Amniotic epithelial cell (primary cell): ENCODE measurements at places on chromosomes 6 and 20.

DNA sequence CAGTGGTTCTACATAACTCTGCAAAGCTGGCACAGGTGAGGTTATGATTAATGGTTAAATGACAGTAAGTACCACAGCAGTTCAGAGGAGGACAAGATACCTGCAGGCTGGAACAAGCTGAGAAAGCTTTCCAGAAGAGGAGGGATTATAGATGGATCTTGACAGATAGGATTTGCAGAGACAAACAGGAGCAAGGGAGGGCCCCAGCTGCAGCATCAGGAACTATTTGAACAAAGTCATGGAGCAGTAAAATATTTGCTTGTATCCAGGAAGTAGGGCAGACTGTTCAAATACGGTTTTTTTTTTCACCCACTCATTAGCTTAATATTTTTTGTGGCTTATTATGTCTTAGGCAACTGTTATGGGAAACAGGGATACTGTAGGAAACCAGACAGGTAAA lies 144.4 kb upstream of the MAN1A1 start:
- no peak for DNase-seq

GRCh38 chr20:57065646-57066045 lies 200.8 kb downstream of the BMP7 start:
- DNase-seq: no peak

DNA sequence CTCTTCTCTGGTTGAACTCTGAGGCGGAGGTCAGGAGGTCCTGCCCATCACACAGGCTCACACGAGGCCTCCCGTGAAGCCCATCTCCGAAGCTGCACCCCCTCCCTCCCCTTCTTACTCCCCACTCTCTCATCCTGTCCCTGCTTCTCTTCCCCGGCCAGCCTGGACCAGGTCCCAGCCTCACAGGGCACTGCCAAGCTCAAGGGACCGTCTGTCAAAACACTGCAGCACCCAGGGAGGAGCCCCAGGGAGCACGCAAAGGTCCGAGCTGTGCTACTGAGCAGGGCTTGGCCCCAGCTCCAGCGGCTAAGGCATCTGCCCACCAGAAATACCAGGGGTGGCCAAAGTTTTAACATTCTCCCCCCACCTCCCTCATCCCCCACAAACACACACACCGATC lies 70.0 kb downstream of the PSMG4 start:
- no peak for DNase-seq

DNA sequence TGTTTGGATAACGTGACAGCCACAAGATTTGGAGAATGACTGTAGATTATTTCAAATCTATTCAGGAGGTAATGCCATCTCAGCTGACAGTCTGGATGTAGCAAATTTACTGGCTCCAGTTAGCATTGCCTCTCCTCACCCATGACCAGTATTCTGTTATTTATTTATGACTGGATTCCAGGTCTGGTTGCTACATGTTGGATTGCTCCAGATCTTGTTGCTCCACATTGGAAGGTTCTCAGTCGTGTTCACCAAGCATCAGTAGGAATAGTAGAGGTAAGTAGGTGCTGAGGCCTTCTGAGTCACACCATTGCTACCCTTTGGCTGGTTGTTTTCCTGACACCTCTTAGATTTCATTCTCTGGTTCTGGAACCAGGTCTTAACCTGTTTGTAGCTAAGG lies 69.5 kb upstream of the ELOVL5 start:
- DNase-seq: peak; percentile 52

GRCh38 chr6:123276546-123276980 lies 280.5 kb downstream of the CLVS2 start:
- DNase-seq: no peak

- DNase-seq: no peak
Measured at GRCh38 chr6:136611746-136612145, 61.5 kb upstream of the MAP7 start.

GRCh38 chr6:6414931-6415330 lies 94.5 kb upstream of the F13A1 start:
- no peak for DNase-seq

- no peak for DNase-seq
Measured at GRCh38 chr20:61092251-61092650, 159.8 kb upstream of the CDH4 start.

DNA sequence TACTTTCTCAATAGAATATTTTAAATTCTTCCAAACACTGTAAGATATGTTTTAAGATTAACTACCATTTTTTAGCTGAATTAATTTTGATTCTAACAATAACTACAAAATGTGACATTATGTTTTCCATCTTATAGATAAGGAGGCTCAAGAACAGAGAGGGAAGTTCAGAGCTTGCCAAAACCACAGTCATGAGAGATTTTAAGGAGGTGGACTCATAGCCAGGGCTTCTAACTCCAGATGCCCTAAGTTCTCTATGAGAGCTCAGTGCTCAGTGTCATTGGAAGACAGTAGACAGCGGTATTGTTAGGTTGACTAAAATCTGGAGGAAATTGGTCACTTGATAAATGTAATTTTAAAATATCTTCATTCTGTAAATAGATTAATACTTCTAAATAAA lies 144.2 kb downstream of the PACRG start:
- no peak for DNase-seq
